ENCODE measurements at places on chromosomes 6 and 20.

DNA sequence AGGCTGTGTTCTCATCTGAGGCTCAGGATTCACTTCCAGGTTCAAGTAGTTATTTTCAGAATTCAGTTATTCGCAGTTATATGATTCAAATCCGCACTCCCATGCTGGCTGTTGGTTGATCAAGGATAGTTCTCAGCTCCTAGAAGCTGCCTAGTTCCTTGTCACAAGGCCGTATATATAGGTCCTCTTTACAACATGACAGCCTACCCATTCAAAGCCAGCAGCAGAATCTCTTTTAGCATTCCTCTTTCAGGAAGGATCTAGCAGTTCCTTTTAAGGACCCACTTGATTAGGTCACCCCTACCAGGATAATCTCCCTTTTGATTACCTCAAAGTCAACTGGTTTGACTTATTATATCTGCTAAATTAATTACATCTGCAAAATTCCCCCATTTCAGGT, 23.8 kb upstream of the LAMP5 start:
- no peak for DNase-seq

- no peak for DNase-seq
Observed at GRCh38 chr6:124822721-124823120, 139.5 kb upstream of the RNF217 start.

DNA sequence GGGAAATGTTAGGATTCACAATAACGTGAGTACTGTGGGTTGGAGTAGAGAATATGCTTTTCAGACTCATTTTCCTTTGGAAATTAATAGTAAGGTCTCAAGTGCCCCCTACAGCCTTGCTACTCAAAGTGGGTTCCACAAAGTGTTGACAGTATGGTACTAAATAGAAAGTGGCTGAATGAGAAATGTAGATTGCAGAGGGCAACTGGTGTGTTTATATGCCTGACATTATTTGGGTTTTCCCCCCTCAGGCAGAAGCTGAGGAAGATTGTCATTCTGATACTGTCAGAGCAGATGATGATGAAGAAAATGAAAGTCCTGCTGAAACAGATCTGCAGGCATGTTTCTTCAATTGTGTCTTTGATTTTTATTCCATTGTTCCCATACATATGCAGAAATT, 5.6 kb downstream of the FBXO9 start:
- no peak for DNase-seq

DNA sequence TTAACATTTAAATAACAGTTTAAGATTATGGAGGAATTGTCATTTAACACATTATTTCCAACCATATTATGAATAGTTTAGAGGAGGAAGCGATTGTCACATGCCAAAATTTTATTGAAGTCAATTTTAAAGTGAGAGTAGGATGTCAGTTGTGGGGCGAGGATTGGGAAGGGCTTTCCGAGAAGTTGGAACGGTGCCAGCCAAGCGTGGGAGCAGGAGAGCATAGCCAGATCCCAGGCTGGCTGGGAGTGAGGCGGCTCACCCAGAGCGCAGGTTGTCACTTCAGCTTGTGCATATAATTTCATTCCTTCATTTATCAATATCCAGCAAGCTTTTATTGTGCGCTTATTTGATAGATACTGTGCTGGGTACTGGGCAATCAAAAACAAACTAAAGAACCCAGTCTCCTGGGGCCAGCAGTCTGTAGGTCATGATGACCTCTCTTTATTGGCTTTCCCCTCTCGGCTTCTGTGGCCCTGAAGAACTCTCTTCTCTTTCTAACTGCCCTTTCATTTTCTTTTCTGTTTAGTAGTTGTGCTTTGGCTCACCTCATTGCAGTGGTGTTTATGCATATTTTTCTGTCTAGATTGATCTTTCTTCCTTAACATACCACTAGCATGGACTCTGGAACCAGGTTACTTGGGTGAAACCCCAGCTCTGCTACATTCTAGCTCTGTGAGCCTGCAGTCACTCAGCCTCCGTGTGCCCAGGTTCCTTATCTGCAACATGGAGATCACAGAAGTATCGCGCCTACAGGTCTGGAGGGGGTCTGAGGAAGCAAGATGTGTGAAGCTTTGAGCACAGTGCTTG, 6.4 kb downstream of the CEP43 start:
- no peak for DNase-seq

DNA sequence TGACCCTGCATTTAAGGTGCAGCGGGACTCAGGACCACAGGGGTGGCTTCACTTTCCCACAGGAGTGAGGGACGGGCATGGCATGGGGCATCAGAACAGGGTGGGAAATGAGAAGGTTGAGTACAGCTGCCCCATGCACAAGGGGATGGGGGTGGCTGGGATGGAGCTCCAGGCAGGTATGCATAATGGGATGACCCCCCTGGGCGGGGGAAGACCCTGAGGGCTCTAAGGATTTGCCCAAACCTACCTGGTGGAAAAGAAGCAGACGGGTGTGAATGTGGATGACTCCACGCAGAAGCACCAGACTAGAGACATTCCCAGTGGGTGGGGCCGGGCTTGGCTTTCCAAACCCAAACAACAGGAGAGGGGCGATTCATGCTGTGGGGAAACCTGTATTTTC, 200.3 kb downstream of the SYNDIG1 start:
- DNase-seq, result no peak

GRCh38 chr20:35395728-35396127, 16.0 kb downstream of the UQCC1 start:
- no peak for DNase-seq

DNA sequence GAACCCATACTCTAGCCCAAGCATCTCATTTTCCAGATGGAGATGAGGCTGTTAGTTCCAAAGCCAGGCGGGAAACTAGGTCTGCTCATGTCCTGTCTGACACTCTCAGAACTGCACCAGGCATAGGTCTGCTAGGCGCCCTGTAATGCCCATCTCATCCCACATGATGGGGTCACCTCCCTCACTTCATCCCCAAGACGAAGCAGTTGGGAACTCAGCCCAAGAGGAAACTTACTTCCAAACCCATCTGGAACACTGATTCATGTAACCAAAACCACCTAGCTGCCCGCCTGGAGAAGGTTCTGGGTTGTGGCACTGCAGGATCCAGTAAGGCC, 119.4 kb upstream of the PRND start:
- DNase-seq, result no peak

Measured in mammary epithelial cell (primary cell).